Natural killer cell (primary cell): ENCODE measurements at places on chromosomes 1 and 21.

- peaks cover under 1% of the 10 kb centered on the region for H3K4me1 ChIP-seq
- no peak overlapping the region for H3K4me3 ChIP-seq
- H3K27ac ChIP-seq, result no peak overlapping the region
- no peaks in the 10 kb centered on the region for H3K36me3 ChIP-seq
- peaks cover 3% of the 10 kb centered on the region for H3K27me3 ChIP-seq
Measured at GRCh38 chr1:30886710-30887428, 21.7 kb downstream of the SDC3 start.

DNA sequence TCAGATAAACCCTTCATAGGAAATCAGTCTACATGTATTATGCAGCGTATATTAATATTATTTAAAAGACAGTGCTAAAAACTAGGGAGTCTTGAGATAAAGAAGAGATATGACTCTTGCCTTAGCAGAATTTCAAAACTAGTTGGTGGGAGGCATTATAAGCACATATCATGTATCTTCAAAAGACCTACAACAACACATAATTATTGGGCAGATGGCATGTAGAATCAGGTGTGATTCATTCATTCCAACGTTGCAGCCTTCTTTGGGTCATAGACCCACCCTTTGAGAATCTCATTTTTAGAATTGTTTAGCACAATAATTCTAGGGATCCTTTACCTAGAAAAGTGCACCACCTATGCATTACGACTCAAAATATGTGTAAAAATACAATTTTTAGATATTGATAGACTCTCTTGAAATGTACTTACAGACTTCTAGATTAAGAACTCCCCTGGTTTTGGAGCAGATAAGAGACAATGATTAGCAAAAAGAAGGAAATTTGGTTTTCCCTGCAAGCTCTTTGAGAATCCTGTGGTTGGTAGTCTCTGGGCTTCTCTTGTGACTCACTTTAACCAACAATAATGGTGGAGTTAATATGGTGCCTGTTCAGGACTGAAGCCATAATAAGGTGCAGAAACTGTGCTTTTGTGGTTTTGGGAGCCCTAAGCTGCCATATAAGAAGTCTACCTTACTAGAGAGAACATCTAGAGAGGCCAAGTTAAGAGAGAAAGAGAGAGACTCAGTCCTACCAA, 85.3 kb upstream of the RGS4 start:
- no peaks in the 10 kb centered on the region for H3K36me3 ChIP-seq
- H3K27ac ChIP-seq, result no peak overlapping the region
- no peak overlapping the region for H3K4me3 ChIP-seq
- no peak for DNase-seq
- H3K27me3 ChIP-seq, result no peaks in the 10 kb centered on the region

DNA sequence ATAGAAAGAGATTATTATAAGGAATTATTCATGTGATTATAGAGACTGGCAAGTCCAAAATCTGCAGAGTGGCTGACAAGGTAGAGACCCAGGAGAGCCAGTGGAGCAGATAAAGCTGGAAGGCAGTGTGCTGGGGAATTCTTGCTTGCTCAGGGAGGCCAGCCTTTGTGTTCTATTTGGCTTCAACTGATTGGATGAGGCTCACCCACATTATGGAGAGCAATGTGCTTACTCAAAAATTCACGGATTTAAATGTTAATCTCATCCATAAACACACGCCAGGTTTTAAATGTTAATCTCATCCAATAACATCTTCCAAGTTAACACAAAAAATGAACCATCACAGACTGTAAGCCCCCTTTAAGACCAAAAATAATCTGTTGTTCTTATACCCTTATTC, 30.2 kb upstream of the PHGDH start:
- H3K27ac ChIP-seq, result no peak overlapping the region
- H3K27me3 ChIP-seq, result no peaks in the 10 kb centered on the region
- no peak overlapping the region for H3K4me3 ChIP-seq
- no peaks in the 10 kb centered on the region for H3K36me3 ChIP-seq

GRCh38 chr1:76463849-76464248, 389.3 kb downstream of the ST6GALNAC3 start:
- no peak overlapping the region for H3K4me3 ChIP-seq
- no peaks in the 10 kb centered on the region for H3K27me3 ChIP-seq
- H3K4me1 ChIP-seq, result no peaks in the 10 kb centered on the region
- no peaks in the 10 kb centered on the region for H3K36me3 ChIP-seq
- no peak for DNase-seq
